CD8-positive, alpha-beta T cell (primary cell): ENCODE measurements at places on chromosomes 6 and 20.

DNA sequence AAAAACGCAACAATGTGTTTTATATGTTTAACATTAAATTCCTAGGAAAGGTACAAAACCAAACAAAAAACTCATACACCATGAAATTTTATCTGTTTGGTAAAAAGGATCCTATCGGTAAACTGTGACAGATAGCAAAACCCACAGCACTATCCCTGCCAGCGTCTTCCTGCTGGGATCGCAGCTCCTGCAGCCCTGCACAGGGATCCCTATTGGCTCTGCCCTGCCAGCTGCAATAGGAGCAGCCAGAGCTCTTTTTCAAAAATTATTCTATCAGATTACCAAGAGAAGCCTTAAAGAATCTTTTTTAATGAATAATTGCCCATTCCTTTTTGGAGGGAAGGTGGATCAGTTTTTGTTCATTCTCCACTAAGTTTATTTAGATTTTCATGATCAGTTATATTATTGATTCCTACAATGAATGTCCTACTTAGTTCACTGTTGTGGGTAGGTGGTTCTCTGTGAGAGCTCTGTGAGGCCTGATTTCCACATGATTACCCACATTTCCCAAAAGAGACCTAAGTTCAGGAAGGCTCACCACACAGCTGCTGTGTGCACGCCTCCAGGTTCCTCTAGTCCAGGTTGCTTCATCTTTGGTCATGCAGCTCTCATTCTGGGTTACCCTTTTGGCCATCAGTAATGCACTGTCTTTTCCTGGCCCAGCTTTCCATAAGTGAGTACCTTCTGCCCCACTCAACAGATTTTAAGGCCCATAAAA, 293.8 kb downstream of the FRK start:
- DNase-seq: no peak

GRCh38 chr6:139844907-139845306, 470.5 kb upstream of the CITED2 start:
- DNase-seq: no peak

GRCh38 chr20:44393608-44394451, 38.3 kb downstream of the HNF4A start:
- no peak for DNase-seq

DNA sequence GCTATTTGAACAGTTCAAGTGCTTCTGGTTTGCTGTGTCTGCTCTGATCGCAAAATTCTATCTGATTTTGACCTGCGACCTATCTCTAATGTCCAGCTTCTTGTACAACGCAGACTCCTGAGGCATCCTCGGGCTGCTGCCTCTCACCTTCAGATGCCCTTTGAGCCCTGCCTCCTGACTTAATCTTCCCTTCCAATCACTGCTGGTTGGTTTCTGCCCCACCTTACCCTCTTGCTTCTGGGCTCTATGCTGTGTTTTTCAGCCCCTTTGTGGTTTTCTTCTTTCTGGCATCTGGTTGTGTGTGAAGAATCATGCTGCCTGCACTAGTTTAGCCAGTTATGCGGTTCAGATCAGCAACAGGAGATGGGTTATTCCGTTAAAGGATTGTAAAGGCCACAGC, 131.2 kb upstream of the THEMIS start:
- peak; percentile 14 for DNase-seq

GRCh38 chr6:109406196-109406595, 23.9 kb upstream of the CD164 start:
- no peak for DNase-seq
